Stimulated activated CD4-positive, alpha-beta T cell treated with anti-CD3 and anti-CD28 coated beads, Interleukin-12 subunit alpha, Interleukin-12 subunit beta, amount 100 ng/mL, for 24 hours (primary cell): ENCODE measurements at places on chromosomes 11 and 22.

- DNase-seq: no peak
Measured at GRCh38 chr11:121352251-121352891, 59.8 kb downstream of the SC5D start.

DNA sequence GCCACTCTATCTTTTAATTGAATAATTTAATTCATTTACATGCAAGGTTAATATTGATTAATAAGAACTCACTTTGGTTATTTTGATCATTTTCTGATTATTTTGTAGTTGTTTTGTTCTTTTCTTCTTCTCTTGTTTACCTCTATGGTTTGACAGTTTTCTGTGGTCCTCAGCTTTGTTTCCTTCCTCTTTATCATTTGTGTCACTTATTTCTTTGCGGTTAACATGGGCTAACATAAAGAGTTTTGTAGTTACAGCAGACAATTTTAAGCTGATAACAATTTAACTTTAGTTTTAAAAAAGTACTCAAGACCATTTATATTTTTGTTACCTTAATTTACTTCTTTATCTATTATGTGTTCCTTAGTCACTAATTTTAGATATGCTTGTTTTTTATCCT, 1032.8 kb upstream of the RAG2 start:
- no peak for DNase-seq

DNA sequence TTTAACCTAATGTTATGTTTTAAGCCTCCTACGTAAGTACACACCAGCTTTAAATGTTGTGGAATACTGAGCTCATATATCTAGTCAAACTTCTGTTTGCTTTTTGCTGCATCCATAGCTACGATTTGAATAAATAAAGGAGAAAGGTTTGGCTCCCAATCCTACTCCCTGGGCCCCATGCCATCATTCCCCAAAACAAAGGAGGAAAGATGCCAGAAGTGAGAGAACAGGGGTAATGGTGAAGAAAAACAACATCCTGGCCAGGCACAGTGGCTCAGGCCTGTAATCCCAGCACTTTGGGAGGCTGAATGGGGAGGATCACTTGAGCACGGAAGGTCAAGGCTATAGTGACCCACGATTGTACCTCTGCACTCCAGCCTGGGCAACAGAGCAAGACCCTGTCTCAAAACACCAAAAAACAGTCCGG, 26.5 kb downstream of the SCGB1A1 start:
- DNase-seq: no peak

GRCh38 chr11:126434950-126435335, 79.5 kb downstream of the ST3GAL4 start:
- no peak for DNase-seq

DNA sequence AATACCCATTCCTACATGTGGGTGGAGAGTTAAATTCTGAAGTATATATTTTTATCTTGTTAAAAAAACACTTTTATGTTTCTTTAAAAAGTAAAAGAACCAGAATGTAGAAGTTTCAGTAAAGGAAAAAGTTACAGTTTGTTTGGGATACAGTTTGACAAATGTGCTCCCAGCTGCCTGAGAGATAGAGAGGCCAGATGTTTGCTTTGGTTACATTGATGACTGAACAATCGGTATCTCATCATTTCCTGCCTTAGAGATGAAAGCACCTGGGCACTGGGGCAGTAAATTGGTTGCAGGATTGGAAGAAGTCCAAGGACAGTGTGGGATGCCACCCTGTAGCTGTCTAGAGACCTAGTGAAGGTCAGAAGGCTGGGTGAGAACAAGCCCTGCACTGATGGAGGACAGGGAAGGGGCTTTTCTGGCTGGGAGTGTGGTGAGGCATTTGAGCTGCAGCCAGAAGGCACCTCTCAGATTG, 16.6 kb downstream of the MED15 start:
- DNase-seq: no peak

- DNase-seq: peak; percentile 35
Measured at GRCh38 chr22:17303840-17304779, 65.2 kb upstream of the CECR2 start.

GRCh38 chr11:110565357-110566336, 135.9 kb downstream of the FDX1 start:
- DNase-seq: no peak

GRCh38 chr22:46084376-46084775, 66.0 kb upstream of the PPARA start:
- no peak for DNase-seq

GRCh38 chr11:63470311-63470710, 20.7 kb downstream of the PLAAT5 start:
- DNase-seq: no peak

GRCh38 chr22:22750335-22751042, 106.1 kb downstream of the GGTLC2 start:
- no peak for DNase-seq

DNA sequence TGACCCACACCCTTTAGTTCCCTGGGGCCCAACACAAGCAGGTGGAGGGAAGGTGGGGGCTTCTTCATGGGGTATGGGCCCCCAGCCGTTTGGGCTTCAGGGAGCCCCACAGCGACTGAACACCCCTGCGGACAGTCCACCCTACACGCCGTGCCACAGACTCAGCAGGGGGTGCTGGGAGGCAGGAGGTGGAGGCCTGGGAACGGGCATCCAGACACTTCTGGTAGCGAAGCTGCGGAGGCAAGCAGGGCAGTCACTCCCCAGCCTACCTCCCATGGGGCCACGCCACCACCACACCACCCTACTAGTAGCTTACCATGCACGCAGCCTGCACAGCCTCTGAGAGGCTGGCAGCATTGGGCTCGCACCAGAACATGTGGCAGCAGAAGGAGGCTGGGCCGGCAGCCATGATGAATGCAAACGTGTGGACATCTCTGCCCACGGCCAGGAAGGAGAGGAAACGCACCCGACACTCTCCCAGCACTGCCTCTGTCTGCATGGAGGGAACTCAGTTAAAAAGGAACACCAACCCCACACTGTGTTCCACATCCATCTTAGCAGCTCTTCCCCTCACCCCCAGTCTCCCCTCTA, 5.3 kb downstream of the SMPD1 start:
- DNase-seq: no peak

GRCh38 chr22:48139776-48140175, 1377.3 kb downstream of the TBC1D22A start:
- no peak for DNase-seq

DNA sequence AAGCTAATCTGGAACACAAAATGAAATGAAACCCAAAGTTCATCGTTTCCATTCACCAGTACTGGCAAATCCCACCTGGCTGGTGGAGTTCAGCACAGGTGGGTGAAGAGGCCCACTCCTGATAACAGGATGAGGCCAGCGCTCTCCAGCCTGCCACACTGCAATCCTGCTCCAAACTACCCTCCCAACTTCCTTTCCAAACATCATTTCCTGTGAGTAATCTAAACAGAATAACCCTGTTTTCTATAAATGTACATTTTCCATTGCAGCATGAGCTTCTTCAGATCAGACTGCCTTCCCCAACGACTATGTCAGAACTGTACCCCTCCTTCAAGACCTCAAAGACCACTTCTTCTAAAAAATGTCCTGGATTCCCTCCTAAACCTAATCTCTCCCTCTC, 15.9 kb upstream of the NFRKB start:
- no peak for DNase-seq
